ENCODE measurements at places on chromosomes 7 and 10. TPM values are rescaled to one million over a fixed set of nuclear protein-coding genes. Genes with fewer than 3 reads are reported as not detected.

Gene NEUROD6
- polyA plus RNA-seq: not detected

Gene SLC26A5
- not detected for polyA plus RNA-seq

Gene BAMBI
- polyA plus RNA-seq: not detected

Gene TFEC
- polyA plus RNA-seq: 0.31 TPM

Gene TAS2R3
- polyA plus RNA-seq: not detected

Gene UPK3B
- polyA plus RNA-seq: not detected

Gene SP8
- polyA plus RNA-seq: not detected

Gene AKR1C4
- polyA plus RNA-seq: not detected

Gene FXYD4
- polyA plus RNA-seq: not detected

Gene PLPP4
- polyA plus RNA-seq: not detected

Gene PTF1A
- polyA plus RNA-seq: not detected

Gene MSMB
- polyA plus RNA-seq: not detected

Gene AMPH
- polyA plus RNA-seq: 0.06 TPM

Gene CCDC136
- 0.24 TPM for polyA plus RNA-seq

Gene IFIT1B
- not detected for polyA plus RNA-seq

Gene SUMF2
- polyA plus RNA-seq: 188 TPM

Gene EEPD1
- polyA plus RNA-seq: 4.4 TPM

Gene HOXA13
- not detected for polyA plus RNA-seq

Gene TMEM72
- not detected for polyA plus RNA-seq

Gene ZNF138
- polyA plus RNA-seq: 8.2 TPM

Gene RPEL1
- not detected for polyA plus RNA-seq

Gene CYP2E1
- polyA plus RNA-seq: 0.18 TPM

Gene GIMAP1
- polyA plus RNA-seq: 19.1 TPM

Gene PCGF5
- 54.8 TPM for polyA plus RNA-seq

Gene LRRC18
- polyA plus RNA-seq: not detected

Gene VKORC1L1
- 3.8 TPM for polyA plus RNA-seq

Gene EGFR
- not detected for polyA plus RNA-seq

Gene RAPGEF5
- polyA plus RNA-seq: 0.11 TPM

Gene UPK3BL1
- polyA plus RNA-seq: 38.2 TPM

Gene PAPSS2
- 0.11 TPM for polyA plus RNA-seq

Gene ACHE
- not detected for polyA plus RNA-seq

Gene PLXDC2
- 9.6 TPM for polyA plus RNA-seq

Gene RADIL
- polyA plus RNA-seq: not detected

Gene CFAP70
- 0.16 TPM for polyA plus RNA-seq

Gene ANKRD22
- 0.84 TPM for polyA plus RNA-seq

Gene PRF1
- polyA plus RNA-seq: 4,156 TPM

Gene EZH2
- 9.5 TPM for polyA plus RNA-seq

Gene CC2D2B
- polyA plus RNA-seq: not detected

Gene CYP17A1
- polyA plus RNA-seq: 0.12 TPM

Gene DRGX
- polyA plus RNA-seq: not detected

Gene TMEM176A
- 0.97 TPM for polyA plus RNA-seq

Gene COL1A2
- not detected for polyA plus RNA-seq

Gene PLCE1
- polyA plus RNA-seq: 0.08 TPM

Gene RBAK
- 4.1 TPM for polyA plus RNA-seq

Gene SLC13A4
- polyA plus RNA-seq: not detected

Gene GBF1
- 23.2 TPM for polyA plus RNA-seq

Gene ANKRD30A
- not detected for polyA plus RNA-seq
